ENCODE measurements at places on chromosomes 4 and X.

DNA sequence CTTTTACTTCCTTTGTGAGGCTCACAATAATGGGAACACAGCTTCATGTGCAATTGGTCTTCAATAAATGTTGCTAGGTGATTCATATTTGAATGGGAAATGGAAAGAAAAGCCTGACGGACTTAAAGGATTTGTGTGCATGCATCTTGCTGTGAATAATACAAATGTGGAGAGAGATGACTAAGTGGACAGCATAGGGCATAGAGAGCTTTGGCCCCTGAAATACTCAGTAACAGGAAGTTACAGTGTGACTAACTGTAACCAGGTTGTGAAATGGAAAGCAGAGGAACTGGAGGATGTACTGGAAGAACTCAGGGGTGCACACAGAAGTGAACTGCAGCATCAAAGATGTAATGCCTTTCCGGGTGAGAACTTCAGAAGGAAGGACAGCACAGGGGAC, 206.7 kb downstream of the MGST2 start:
- no peak for DNase-seq

DNA sequence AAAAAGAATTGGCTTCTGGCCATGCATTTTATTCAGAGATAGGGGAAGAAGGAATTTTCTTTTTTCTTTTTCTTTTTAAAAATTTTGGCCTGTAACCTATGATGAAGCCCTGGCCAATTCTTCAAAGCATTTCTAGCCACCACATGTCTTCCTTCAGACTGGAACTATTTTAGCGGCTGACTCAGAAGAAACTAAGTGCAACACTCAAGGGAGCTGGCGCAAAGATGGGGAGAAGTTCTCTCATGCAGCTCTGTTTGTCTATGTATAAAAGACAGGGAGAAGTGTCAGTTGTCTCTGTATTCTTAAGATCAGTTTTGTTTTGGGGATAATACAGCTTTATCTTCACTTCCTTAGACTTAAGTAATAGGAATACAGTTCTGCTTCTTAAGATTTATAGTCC, 46.1 kb downstream of the MBNL3 start:
- DNase-seq: no peak

DNA sequence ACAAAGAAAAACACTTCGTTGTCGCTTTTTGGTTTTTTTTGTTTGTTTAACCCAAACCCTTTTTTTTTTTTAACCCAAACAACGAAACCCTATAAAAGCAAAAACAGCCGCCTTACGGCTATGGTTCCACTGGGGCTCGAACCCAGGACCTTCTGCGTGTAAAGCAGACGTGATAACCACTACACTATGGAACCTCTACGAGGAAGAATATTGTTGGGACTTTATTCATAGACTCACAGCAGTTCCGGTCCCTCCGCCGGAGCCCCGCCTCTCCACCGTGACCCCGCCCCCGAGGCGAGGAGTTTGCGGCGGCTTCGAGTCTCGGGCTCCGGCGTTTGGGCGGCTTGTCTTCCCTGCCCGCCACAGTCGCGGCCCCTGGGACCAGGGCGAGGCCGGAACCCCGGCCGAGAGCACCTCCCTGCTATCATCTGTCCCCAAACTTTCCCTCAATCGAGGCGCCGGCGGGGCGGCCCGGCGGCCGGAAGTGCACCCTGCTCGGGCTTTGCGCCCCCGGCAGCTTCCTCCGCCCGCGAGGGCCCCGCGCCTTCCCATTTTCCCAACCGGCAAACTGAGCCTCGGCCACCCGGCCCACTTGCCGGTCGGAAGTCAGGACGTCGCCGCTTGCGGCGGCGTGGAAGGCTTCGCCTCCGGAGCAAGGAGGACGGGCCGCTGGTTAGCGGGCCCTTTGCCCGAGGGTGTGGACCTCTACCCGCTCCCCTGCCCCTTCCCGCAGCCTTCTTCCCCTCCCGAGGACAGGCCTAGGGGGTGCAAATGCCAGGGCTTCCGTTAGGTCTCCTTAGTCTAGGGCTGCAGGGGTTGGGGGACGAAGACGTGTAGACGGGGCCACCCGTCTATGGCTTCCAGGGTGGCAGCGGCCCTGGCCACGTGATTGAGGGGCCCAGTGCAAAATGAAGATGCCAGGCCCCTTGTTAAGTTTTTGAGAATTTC, 3.2 kb upstream of the RS1 start:
- DNase-seq: peak; percentile 54

- no peak for DNase-seq
These were observed 39.6 kb downstream of the BEND4 start for GRCh38 chr4:42112846-42113245.

GRCh38 chr4:87934973-87935372, 40.5 kb upstream of the SPP1 start:
- DNase-seq: no peak

DNA sequence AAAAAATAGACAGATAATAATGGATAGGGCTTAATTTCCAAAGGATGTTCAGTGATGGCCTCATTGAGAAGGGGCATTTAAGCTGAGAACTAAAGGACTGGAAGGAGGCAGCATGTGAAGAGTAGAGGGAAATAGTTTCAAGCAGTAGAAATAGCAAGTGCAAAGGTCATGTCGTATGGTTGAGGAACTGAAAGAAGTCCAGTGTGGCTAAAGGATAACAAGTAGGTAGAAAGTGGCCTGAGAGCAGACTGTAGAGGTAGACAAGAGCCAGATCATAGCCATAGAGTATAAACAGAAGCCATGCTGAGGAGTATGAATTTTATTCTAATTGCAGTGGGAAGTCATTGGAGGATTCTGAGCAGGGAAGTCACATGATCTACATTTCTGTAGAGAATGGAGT, 72.3 kb downstream of the GRIA3 start:
- DNase-seq: no peak

Measured in activated CD8-positive, alpha-beta memory T cell treated with anti-CD3 and anti-CD28 coated beads for 4 hours (primary cell).